ENCODE measurements at places on chromosomes 6 and 20.

DNA sequence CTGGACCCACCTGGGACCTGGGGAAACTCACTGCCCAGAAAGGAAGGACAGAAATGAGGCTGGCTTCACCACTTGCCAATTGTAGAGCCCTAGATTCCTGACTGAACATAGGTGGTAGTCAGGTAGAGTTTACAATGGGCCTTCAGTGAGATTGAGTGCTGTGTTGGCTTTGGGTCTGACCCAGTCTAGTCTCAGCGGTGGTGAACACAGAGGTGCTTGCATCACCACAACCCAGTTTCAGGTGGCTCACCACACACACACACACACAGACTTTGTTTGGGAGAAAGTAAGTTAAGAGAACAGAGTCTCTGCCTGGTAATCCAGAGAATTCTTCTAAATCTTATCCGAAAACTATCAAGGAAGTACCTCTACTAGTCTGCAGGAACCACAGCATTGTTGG lies 266.1 kb upstream of the EPHA7 start:
- DNase-seq, result no peak

DNA sequence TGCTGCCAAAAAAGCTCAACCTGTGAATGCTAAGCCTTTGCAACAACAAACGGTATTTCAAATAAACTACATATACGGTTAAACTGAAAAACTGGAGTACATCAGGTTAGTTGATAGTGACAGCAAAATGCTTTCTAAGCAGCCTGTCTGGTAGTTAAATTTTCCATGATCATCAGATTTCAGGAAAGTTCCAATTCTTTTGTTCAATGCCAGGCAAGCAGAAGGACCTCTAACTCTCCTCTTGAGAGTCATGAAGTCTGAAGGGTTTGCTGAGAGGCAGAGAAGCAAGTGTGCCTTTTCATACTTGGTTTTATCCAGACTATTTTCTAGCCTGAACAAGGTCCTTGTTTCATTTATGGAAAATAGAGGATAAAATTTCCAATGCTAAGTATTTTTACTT lies 4.5 kb downstream of the FLRT3 start:
- DNase-seq, result no peak

DNA sequence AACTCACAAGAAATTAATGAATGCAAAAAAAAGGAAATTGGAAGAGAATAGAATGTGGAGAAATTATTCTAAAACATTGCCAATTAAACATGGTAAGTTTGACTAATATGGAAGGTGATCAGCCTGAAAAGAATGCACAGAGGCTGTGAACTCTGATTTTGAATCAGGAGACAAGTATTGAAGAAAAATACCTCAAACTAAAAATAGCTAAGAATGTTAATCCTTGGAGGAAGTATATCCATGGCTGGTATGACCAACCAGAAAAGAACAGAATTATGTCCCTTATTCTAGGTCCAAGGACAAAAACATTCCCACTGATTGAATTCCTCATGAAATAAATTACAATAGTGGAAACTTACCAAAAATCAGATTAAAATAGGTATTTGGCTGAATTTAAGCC lies 7.3 kb upstream of the RIMS1 start:
- DNase-seq, result no peak

DNA sequence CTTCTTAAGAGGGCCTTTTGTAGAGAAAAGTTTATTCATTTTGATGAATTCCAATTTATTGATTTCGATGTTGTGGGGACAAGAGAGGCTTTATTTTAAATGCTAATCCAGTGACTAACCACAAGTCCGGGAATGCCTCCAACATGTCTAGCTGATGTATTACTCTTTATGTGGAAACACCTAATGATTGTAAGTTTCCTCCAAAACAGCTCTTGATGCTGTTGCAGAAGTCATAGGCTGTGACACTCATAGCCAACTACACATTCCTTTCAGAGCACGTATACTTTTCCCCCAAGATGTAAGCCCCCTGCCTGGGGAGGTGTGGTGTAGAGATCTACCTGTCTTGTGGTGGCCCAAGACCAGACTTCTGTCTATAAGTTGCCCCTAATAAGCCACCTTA lies 61.3 kb upstream of the RNF24 start:
- no peak for DNase-seq

DNA sequence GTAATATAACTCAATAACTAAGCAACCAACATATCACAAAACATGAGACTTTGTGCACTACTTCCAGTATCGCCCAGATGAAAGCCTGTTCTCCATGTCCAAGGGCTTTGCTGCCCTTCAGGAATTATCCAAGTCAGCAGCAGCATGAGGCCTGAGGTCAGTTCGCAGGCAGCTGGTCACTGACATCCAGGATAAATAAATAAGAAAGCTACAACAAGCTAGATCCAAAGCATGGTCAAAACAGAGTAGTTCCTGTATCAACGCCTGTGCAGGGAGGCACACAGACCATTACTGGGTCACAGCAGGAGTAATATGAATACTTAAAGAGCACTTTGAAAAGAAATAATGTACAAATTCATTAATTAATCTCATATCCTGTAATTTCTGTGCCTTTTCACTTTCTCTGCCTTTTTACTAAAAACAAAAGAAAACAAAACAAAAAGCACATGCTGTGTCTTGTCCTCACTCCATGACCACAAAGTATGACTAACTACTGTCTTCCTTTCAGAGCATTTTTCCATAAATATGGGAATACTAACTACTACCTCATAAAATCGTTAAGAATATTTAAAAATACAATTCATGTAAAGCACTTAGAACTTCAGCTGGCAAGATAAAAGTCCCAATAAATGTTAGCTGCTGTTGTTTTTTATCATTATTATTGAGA lies 374.9 kb upstream of the IRAK1BP1 start:
- no peak for DNase-seq
